Brain pericyte (primary cell): ENCODE measurements at places on chromosomes 11 and 22.

DNA sequence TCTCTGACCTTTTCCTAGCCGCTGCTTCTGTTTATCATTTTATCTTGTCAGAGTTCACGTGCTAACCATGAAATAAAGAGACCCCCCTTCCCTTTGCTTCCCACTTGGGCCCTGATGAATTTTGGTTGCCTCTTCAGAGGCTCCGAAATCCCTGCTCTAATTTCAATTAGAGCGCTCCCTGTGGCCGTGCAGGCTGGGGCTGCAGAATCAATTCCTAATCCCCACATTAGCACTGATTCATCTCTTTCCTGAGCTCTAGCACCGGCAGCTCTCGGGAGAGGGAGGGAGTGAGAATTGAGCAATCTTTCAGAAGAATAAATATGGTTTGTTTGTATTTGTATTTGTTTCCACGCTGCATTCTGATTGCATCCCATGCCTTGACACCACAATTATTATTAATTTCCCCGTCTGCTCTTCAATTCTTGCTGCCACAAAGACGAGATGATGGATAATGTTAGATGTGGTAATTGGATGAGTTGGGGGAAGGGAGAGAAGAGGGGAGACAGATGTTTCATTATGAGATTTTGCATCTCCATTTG lies 76.9 kb downstream of the NTM start:
- DNase-seq = no peak

GRCh38 chr22:48423481-48423911 lies 1404.2 kb downstream of the BRD1 start:
- DNase-seq = no peak

DNA sequence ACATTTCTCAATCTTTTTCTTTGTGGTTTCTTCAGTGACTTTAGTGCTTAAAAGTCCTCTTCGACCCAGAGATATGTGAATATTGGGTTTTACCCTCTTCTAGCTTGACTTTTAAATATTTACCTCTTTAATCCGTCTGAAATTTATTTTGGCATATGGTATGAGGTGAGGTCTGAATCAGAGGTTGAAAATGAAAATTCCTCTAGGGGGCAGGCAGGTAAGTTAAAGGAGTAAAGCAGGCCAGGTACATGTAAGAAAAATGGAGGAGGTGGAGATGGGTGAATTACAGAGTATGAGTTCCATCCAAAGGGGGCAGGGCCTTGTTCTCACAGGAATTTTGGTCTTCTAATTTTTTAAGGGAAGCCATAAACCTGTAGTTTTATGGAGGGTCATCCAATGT lies 263.8 kb upstream of the NARS2 start:
- DNase-seq = no peak

- no peak for DNase-seq
These were observed 72.3 kb downstream of the ADM start for GRCh38 chr11:10377183-10377582.

GRCh38 chr22:45673482-45674175 lies 2.0 kb downstream of the ATXN10 start:
- no peak for DNase-seq

- no peak for DNase-seq
These were observed 350.8 kb downstream of the TBC1D22A start for GRCh38 chr22:47112994-47113852.
